ENCODE measurements at places on chromosomes 11 and 22.

DNA sequence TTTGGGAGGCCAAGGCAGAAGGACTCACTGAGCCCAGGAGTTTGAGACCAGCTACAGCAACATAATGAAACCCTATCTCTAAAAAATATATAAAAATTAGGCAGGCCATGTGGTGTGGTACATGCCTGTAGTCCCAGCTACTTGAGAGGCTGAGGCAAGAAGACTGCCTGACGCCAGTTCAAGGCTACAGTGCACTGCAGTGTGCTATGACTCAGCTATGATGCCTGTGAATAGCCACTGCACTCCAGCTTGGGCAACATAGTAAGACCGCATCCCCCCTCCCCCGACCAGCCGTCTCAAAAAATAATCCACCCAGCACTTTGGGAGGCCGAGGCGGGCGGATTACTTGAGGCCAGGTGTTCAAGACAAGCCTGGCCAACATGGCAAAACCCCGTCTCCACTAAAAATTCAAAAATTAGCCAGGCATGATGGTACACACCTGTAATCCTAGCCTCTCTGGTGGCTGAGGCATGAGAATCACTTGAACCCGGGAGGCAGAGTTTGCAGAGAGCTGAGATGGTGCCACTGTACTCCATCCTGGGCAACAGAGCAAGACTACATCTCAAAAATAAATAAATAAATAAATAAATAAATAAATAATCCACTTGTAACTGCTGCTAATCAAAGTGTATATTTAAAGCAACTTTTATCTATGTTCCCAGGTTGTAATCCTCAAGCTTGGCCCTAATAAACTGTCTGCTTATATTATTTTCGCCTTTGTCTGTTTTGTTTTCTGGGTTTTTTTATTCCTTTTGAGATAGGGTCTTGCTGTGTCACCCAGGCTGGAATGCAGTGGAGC, 7.8 kb downstream of the HPS5 start:
- DNase-seq: no peak

- DNase-seq: no peak
These were observed 39.4 kb upstream of the SEPTIN5 start for GRCh38 chr22:19674929-19675253.

DNA sequence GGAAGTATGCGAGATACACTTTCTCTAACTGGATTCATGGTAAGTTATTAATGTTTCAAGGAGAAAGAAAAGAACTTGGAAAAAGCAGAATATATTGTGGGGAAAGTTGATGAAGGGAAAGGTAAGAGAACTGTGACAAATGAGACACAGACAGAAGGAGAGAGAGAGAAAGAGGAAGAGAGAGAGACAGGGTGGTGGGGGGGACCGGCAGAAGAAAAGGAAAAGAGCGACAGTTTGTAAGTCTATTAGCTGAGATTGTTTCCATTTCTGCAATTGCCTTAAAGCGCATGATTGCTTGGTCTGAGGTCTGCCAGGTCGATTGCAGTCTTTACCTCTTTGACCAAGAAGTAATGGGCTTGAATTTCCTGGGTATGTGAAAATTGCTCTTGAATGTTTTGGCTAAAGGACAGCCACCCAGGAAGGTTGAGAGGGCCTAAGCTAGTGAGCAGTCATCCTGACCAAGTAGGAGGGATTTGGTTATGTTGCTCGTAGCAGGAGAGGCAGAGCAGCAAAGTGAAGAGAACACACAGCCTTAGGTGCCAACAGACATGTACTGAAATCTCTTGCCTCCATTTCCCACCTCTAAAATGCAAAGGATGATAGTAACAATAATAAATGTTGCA, 23.6 kb upstream of the TMA7B start:
- no peak for DNase-seq

DNA sequence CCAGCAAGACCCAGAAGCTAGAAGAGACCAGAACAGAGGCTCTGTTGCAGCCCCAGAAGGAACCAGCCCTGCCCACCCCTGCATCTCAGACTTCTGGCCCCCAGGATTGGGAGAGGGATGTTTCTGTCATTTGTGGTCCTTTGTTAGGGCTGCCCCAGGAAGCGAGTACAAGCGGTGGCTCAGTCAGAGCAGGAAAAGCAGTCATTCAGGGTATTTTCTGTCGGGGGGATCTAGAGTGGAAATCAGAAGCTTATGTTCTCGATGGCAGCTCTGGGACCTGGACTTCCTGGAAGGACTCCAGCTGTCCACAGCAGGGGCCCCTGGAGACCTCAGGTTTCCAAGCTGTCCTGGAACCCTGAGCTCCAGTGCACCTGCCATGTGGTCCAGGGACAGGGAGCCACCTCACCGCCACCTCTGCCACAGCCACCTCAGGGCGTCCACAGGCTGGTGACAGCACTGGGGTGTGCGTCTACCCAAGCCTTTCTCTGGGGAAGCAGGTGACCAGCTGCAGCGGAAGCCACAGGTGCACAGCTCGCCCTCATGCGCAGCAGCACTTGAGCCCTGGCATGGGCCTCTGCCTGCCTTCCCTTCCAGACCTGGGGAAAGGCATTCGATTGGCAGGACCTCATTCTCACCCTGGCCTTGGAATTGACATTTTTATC, 2.6 kb downstream of the KRTAP5-5 start:
- DNase-seq: no peak

GRCh38 chr22:46033256-46034200, 56.6 kb upstream of the WNT7B start:
- DNase-seq: no peak

DNA sequence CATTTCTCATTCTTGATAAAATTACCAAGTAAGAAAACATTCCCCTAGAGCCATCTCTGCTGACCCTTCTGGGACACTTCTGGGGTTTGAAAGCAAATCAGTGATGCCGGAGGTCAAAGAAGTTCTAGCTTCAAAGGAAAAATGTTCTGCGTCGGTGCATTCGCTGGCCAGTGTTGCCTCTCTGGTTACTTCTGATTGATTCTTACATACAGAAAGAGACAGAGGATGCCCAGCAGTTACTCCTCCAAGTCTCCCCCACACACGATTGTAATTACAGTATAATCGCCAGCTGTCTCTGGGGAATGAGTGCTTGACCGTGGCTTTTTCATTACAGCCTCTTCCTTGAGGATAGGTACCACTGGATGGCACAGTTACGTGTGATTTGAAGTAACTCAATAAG, 150.9 kb downstream of the SNX19 start:
- DNase-seq: no peak

GRCh38 chr11:125465255-125465654, 30.8 kb downstream of the FEZ1 start:
- no peak for DNase-seq

DNA sequence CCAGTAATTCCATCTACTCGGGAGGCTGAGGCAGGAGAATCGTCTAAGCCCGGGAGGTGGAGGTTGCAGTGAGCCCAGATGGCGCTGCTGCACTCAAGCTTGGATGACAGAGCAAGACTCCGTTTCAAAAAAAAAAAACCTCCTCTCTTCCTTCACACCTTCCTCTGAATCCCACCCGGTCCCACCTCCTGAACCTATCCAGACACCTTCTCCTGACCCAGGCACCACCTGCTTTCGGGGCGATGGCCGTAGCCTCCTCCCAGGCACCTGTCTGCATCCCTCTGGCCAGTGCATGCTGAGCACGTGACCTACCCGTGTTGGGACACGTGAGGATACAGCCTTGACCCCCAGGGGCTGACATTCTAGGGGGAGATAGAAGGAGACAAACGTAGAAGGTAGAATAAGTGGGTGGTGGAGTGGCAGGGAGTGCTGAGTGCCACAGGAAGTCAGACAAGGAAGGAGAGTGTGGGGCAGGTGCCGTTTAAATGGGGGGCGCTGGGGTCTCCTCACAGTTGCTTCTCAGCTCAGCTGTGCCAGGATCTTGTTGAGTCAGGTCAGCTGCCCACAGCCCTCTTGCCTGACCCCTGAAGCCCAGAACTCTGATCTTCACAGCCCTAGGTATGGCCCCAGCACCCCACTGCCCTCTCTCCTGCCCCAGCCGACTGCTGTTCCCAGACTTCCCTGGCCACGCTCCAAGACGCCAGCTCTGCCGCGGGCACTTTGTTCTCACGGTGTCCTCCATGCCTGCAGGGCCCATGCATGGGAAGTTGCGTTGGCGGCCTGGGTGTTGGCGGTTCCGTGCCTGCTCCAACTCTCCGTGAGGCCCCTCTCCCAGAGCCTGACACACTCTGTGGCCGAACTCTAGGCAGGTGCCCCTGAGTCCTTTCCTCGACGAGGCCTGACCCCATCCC, 1.2 kb upstream of the MIOX start:
- DNase-seq: no peak

DNA sequence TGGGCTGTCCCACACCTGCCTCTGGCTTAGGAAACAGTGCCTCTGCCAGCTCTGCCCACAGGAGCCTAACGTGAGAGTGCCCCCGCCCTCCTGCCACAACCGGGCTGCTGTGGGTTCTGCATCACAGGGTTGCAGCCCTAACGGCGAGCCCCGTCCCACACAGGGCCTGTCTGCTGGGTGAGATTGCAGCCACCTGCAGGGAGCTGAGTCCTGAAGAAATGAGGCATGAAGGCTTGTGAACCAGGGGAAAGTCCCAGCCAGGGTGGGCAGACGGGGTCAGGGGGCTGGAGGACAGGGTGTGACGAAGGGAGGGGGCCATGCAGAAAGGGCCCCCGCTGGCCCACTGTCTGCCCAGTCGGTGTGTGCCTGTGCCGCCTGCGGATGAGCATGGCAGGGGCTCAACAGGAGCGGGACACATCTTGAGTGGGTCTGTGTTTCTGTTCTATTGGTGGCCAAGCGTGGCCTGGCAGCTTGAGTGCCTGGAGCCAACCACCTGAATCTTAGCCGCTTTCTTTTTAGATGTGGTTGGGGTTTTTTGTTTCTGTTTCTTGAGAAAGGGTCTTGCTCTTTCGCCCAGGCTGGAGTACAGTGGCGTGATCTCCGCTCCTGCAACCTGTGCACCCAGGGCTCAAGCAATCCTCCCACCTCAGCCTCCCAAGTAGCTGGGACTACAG, 38.9 kb downstream of the CTTN start:
- DNase-seq: peak; percentile 7

DNA sequence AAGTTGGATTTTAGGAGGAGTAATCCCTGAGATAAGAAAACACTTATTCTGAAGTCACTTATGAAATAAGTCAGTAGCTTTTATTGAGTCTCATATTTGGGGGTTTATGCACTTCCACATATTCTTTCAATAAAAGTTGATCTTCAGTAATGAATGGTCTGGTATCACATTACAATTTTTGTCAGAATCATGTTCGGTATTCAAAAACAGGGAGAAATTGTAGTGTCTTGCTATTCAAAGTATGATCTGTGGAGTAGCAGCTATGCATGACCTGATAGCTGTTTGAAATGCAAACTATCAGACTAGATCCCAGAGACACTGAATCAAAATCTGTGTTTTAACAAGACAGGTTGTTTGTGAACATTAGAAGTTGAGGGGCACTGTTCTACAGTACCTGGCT, 857.6 kb downstream of the METTL15 start:
- no peak for DNase-seq

DNA sequence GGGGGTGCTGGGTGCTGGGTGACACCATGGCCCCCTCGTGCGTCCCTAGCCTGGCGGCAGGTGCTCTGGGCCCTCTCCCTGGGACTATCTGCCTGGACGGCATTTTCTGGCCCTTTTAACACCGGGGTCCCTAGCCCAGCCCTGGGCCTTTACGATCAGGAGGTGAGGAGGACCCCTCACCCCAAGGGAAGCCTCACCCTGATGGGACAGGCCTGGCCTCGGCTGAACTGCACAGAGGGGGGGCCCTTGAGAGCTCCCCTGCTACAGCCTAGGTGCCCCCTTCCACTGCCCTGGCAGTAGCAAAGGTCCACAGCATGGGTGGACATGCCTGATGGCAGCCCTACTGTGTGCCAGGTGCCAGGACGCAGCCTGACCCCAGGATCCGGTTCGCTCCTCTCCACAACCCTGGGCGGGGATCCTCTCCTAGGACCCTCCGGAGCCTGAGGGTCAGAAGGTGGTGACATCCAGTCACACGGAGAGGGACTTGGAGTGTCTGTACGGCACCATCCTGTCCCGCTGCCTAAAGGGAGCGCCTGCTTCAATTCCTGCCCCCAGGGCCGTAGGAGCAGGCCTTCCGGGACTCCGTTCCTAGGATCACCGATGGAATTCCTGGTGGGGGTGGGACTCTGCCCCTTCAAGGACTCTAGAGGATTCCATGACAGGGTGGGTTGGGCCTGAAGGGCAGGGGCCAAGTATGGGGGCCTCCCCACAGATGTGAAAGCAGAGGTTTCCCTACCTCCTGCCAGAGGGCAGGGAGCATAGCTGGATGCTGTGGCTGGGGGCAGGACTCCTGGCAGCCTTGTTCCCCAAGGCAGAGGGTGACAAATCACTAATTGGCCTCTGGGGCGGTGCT, 33.0 kb upstream of the TH start:
- no peak for DNase-seq

- no peak for DNase-seq
These were observed 8.6 kb downstream of the GRIA4 start for GRCh38 chr11:105618343-105618955.

GRCh38 chr22:49103314-49104059, 724.2 kb downstream of the BRD1 start:
- DNase-seq: no peak

DNA sequence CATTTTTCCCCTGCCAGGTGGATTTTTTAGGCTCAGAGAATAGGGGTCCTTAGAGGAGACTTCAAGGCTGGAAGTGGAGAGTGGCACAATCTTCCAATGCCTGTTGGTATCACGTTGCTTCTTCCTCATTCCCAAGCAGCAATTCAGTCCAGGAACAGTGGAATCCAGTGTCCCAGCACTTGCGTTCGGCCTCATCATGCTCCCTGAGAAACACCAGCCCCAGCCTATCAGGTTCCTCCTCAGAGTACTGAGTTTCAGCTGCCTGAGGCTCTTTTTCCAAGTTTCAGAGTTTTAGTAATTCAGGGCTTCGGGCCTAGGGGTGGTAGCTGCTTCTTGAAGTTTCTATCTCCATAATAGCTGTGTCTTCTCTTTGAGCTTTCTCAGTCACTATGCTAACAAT, 31.9 kb upstream of the NRGN start:
- no peak for DNase-seq

GRCh38 chr22:25067851-25068421, 115.4 kb downstream of the KIAA1671 start:
- no peak for DNase-seq

GRCh38 chr22:35852076-35852475, 134.4 kb downstream of the APOL5 start:
- no peak for DNase-seq

DNA sequence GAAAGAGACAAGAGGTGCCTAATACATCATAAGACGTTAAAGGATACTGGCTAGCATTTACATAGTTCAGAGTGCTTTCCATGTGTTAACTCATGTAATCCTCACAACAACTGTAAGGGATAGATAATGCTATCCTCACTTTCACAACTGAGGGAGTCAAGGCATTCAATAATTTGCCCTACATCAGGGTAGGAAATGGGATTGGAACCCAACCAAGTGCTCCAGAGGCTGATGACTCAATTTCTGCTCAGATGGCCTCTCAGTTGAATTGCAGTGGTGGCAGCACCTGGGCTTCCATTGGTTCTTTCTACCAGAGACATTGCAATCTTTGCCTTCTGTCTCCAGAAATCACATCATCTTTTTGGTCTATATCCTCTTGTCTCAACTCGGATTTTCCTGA, 232.9 kb downstream of the ETS1 start:
- DNase-seq: no peak

GRCh38 chr11:77201370-77201769, 73.3 kb downstream of the MYO7A start:
- DNase-seq: no peak

Data from OCI-LY7 (cell line).